Tracheal epithelial cell (primary cell): ENCODE measurements at places on chromosomes 4 and X. TPM values are rescaled to one million over a fixed set of nuclear protein-coding genes. Genes with fewer than 3 reads are reported as not detected.

Gene CSAG3
- not detected in 2 replicates for total RNA-seq

Gene MAGEC1
- total RNA-seq = not detected in 2 replicates

Gene NXF2
- total RNA-seq = not detected in 2 replicates

Gene BEX1
- not detected in 2 replicates for total RNA-seq

Gene SLC25A53
- total RNA-seq = 2.3 and 3.6 TPM in 2 replicates

Gene NAP1L2
- 0.24 and 0.43 TPM in 2 replicates for total RNA-seq

Gene ANKRD50
- 14.5 and 17.7 TPM in 2 replicates for total RNA-seq

Gene STARD8
- under 0.01 and 2.4 TPM in 2 replicates for total RNA-seq

Gene TNIP3
- total RNA-seq = 0.48 TPM in 1 of 2 replicates, not detected in the other
